Iris pigment epithelial cell (primary cell): ENCODE measurements at places on chromosomes 16 and 17.

DNA sequence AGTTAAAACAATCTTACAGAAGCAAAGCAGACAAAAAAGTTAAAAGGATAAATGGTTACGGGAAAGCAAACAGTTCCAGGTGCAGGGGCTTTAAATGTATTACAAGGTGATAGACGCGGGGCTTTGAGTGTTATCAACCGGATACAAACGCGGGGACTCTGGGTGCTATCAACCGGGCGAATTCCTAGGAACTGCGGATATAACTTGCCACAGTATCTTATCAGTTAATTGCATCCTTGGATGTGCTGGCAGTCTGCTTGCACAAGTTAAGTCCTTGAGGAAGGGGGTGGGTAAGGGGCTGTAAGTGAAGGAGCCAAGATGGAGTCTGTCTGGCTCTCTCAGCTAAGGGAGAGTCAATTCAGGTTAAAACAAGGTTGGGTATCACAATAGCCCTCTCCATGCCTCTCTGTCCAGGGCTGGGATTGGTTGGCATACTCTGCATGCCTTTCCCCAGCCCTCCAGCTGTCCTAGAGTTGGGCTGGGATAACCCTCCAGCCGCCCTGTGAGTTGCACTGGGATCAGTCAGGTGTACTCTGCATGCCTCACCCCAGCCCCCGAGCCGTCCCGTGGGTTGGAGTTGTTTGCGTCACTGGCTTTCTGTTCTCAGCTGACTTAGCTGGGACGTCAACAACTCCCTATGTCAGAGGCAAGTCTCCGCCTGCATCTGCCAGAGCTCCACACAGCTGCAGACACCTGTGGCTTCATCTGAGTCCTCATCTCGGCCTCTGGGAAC, 40.9 kb downstream of the TMEM235 start:
- DNase-seq: peak; percentile 88

DNA sequence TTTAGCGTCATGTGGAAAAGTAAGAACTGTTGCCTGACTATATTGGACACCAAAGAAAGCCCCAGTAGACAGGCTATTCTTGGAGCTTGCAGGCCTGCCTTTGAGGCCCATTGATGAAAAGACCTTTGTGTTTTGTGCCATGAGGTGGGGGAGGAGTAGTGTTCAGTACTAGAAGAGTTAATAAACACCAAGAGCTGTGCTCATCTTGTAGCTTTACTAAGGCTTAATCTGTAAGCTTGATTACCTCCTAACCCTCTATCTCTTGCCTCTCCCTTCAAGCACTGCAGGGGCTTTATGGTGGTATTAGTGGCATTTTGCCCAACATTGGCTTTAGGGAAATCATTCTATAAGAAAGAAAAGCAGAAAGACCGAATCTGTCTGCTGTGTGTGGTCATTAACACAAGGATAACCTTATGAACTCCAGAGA, 220.2 kb upstream of the TBX2 start:
- no peak for DNase-seq

DNA sequence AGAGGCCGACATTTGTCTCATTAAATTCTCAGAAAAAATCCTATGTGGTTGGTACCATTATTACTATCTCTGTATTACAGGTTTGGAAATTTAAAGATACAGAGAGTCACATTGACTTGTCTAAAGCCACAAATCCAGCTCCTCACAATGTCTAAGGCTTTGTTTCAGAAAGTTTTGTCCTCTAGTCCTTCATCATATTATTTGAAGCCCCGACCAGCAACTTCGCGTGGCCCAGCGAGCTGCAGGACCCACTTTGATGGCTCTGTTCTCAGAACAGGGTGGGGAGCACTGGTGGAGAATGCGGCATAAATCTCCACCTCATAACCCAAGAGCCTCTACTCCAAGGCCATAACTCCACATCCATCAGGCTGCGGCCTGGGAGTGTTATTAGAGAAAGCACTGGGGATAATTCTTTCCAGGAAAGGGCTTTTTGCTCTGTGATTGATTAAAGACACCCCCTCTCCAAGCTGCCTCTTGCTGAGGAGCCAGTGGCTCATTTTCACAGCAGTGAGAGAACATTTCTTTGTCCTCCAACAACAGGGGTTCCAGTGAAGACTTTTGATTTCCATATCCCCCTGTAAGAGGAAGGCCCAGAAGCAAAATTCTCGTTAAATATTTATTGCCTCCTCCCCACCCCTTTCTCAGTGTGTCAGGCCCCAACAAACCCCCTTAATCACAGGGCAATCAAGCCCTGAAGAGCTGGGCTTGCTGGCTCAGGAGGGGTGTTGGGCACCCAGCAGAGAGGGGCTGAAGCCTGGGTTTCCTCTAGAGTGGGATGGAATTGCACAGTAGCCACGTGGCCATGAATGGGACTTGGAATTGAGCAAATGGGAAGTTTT, 113.7 kb upstream of the CDH11 start:
- no peak for DNase-seq

- no peak for DNase-seq
These were observed 7.0 kb downstream of the CUEDC1 start for GRCh38 chr17:57948169-57948554.

GRCh38 chr17:19341211-19341631, 21.3 kb downstream of the B9D1 start:
- DNase-seq: no peak

DNA sequence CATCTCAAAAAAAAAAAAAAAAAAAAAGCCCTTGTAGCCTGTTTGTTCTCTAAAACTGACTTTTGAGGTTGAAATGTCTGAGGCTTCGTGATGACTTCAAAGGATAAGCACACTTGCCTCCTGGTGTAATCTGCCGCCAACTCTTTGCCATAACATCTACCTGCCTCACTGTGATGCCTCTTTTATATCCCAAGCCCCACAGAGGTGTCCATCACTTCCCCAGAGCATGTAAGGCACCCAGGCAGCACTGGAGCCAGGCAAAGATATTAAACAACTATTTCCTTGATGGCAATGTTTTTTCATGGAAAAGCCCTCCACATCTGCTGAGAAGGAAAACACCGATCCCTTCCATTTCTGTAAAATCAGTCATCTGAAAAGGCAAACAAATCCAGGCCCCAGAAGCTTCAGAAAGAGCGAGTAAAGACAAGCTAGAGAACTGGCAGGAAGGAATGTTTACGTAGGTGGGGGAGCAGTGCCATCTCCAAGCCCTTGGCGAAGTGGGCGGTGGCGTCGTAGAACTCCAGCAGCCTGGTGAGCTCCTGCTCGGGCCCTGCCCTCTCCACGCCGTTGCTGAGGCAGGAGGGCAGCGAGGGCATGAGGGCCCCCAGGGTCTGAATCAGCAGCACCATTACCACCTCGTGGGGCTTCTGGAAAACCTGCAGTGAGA, 28.6 kb downstream of the COG7 start:
- DNase-seq: peak; percentile 9

GRCh38 chr16:60204181-60204580, 1470.1 kb upstream of the GOT2 start:
- DNase-seq: no peak

DNA sequence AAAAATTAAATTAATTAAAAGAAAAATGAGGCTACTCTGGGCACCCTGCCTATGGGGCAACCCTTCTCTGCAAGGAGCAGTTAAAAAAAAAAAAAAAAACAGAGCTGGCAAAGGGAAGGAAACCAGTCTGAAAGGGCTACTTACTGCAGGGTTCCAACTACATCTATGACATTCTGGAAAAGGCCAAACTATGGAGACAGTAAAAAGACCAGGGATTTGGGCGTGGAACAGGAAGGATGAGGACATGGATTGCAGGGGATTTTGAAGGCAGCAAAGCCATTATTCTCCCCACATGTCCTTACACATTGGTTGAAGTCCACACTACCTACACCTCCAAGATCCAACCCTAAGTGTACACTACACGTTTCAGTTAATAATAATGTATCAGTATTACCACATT, 4.6 kb downstream of the RPH3AL start:
- no peak for DNase-seq

DNA sequence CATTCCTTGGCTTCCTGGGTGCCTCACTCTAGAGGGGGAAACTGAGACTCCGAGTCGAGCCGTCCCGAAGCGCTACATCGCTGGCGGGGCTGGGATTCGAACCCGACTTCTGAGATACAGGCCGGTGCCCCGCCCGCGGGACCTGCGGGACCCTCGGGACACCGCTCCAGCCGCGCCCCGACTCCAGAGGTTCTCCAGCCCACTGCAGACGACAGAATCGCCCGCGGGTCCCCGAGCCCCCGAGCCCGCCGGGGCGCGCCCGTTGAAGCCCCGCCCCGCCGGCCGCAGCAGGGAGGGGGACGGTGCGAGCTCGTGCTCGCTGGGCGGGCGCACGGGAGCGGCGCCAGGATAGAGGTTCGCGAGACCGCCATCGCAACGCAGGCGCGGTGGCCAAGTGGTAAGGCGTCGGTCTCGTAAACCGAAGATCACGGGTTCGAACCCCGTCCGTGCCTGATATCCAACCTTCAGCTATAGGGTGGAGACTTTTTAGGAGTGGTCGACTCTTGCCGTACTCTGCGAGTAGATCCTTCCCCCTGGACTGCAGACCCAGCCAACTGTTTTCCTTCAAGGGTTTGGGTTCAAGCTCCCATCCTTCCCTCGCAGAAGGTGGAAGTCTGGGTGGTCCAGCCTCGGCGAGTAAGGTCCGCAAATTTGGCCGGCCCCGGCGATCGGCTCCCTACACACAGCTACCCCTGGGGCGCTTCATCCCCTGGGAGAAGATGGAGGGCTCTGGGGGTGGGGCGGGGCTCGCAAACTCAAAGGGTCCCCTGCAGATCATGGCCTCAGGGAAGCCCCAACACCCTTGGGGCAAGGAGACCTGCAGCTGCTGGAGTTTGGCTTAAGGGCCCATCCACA, 214.6 kb downstream of the MRTFB start:
- peak; percentile 93 for DNase-seq

DNA sequence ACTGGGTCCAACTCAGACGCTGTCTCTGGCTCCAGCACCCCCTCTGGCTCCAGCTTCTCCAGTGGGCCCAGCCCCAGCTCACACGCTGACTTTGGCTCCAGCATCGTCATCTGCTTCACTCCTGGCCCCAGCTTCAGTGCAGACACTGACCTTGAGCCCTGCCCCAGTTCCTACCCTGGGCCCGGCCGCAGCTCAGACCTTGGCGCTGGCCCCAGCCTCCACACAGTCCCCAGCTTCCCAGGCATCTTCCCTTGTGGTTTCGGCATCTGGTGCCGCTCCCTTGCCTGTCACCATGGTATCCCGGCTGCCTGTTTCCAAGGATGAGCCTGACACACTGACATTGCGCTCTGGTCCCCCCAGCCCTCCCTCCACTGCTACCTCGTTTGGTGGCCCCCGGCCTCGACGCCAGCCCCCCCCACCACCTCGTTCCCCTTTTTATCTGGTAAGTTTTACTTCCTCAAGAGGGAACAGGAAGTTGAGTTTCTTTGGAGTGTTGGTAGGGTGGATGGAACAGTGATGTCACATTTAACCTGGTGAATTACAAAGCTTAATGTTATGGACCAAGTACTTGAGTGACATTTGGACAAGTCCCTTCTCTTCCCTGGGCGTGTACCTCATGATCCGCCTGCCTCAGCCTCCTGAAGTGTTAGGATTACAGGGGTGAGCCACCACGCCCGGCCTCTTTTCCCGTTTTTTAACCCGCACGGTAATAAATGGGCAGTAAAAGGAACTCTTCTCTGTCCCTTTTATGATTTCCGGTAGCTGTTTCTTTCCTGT, 23.4 kb upstream of the PHKG2 start:
- no peak for DNase-seq

DNA sequence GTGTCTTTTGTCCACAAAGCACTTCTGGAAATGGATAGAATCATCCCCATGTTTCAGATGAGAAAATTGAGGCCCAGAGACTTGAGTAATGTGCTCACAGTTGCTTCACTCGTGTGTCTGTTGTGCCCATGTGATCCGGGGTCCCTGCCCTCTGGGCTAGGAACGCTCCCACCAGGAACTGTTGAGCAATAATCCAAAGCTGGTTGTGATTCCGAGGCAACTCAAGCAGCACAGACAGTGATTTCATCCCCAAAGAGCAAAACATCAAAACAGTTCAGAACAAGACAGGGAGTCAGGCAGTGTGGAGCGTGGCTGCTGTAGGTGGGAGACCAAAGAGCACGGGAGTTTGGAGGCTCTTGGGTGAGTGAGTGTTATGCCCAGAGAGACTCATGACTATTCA, 205.0 kb upstream of the ASIC2 start:
- DNase-seq: no peak

- no peak for DNase-seq
These were observed 80.8 kb downstream of the CYLD start for GRCh38 chr16:50822671-50823070.

DNA sequence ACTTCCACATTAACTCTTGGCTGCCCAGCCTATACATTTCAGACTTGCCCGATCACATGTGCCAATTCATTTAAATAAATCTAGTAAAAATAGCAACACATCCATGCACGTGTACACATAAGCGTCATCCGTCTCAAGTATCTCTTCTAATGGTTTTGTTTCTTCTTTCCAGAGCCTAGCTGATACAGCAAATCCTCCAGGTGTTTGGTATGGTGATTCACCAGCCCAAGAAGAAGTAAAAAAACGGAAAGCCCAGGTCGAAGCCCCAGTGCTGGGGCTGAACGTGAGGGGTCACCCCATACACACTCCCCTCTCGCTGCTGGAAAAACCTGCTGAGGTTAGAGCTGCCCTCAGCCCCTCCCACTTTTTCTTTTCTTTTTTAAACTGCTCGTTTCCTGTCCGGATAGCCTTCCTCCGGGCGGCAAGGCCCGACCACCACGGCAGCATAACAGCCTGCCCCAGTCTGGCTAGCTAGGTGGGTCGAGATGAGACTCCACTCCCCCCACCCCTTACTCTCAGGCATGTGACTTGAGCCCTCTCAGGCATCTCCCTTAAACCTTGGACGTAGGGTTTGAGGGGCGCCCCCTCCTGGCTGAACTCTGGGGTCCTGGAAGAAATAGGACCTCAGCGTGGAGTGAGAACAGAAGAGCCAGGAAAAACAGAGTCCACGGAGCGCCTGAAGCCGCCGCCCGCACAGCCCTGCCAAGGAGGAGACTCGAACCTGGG, 13.9 kb upstream of the OR1F1 start:
- no peak for DNase-seq

DNA sequence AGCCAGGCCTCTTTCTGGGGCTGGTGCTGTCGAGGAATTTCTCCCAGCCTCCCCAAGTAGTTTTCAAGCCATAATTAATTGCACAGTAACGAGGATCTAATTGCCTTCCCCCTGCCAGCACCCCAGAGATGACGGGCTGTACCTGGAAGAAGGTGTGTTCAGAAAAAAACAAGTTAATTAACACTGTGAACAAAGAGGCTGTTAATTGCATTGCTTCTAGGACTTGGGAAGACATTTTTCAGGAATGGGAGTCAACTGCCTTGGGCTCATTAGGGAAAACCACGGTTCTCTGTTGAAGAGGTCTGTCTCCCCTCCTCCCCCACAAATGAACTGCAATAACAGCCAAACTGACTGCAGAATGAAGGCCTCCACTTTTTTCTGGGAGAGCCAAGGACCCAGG, 176.7 kb downstream of the CCT6B start:
- DNase-seq: no peak

GRCh38 chr17:34651402-34651811, 72.0 kb downstream of the TMEM132E start:
- DNase-seq: no peak
